ENCODE measurements at places on chromosomes 6 and 20.

GRCh38 chr6:109239651-109240321 lies 142.5 kb downstream of the CD164 start:
- DNase-seq: no peak

- no peak for DNase-seq
Measured at GRCh38 chr20:12466915-12467314, 541.9 kb upstream of the SPTLC3 start.

DNA sequence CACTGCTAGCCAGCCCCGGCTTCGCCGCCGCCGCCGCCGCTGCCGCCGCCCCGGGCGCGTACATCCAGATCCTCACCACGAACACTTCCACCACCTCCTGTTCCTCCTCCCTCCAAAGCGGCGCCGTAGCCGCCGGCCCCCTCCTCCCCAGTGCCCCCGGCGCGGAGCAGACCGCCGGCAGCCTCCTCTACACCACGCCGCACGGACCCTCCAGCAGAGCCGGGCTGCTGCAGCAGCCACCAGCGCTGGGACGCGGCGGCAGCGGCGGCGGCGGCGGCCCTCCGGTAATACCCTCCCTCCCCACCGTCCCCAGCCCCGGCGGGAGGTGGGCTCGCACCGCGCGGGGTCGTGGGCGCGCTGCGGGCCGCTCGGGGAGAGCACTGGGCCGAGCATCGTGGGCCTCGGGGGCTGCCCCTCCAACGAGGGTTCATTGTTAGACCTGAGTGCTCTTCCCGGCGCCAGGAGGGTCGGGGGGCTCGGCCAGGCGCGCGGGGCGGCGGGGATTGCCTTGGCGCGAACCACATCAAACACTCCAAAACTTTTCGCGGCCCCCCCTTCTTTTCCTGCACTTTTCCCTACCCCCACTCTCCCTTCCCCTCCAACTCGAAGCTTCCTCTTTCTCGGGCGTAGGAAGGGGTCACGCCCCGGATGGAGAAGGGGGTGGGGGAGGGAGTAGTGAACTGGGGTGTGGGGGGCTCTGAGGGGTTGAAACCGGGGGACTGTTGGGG lies 827 bp downstream of the E2F3 start:
- peak; percentile 32 for DNase-seq

- no peak for DNase-seq
Measured at GRCh38 chr6:108699290-108700041, 138.7 kb downstream of the FOXO3 start.

GRCh38 chr6:150770637-150771036 lies 94.9 kb upstream of the MTHFD1L start:
- DNase-seq: no peak

DNA sequence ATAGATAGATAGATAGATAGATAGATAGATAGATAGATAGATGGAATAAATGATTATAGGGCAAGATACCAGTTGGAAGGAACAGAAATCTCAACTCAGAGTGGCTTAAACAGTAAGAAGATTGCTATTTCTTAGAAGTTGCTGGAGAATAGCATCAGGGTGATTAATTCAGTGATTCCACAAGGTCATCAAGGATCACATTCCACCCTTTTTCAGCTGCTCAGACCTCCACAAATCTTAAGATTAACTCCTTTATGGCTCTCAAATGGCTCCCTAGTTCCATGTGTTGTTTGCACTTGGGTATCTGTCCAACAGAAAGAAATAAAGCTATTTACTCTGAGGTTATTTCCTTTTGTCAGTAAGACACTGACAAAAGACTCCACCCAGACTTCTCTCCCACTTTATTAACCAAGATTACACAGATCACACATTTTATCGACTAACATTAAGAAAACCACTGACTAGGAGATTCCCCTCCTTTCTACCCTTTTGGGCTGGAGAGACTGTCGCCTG lies 68.3 kb upstream of the KIF16B start:
- no peak for DNase-seq
